ENCODE measurements at places on chromosomes 7 and 10.

- no peak for DNase-seq
Observed at GRCh38 chr10:129497013-129497412, 30.0 kb downstream of the MGMT start.

DNA sequence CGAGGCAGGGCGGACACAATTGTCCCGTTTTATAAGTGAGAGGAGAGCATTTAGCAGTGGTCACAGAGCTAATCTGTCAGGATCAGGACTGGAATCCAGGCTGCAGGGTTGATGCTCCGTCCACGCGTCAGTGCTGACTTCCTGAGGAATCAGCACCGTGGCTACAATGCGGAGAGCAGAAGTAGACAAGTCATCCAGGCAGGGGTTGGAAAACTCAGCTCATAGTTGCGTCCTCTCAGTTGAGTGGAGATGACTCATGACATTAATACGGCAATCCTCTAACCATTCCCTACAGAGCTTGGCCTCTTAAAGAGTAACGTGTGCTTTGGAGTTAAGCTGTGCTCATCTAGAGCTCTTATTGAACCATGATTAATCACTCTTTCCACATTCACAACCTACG is 17.1 kb upstream of the HTR5A start:
- DNase-seq = no peak

DNA sequence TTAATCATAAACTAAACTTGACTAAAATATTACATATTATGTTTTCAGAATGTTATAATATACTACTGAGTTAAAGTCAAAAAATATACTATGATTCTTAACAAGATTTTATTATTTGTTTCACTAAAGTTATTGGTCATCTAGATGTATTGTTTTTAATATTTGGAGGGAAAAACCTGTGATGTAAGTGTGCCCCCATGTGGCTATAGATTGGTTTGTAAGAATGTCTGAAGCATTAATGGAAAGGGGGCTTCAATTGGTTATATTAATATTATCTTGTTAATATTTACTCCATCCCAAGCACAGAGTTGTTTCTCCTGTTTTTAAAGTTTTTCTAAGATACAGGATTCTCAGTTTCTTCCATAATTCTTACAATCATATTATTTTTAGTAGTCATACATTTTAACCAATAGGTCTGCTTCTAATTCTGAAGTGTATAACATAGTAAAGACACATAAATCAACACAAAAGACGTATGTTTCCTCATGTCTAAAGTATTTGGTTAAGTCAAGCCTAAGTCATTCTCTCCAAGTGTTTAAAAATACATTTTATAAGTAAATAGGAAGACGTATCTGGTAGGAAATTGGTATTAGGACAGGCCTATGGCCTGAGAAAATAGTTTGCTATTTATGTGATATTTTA is 58.0 kb downstream of the GNAT3 start:
- DNase-seq = no peak

- no peak for DNase-seq
Observed at GRCh38 chr7:126668367-126668752, 584.4 kb downstream of the GRM8 start.

GRCh38 chr10:131631619-131632018 is 269.2 kb upstream of the PPP2R2D start:
- DNase-seq = no peak

DNA sequence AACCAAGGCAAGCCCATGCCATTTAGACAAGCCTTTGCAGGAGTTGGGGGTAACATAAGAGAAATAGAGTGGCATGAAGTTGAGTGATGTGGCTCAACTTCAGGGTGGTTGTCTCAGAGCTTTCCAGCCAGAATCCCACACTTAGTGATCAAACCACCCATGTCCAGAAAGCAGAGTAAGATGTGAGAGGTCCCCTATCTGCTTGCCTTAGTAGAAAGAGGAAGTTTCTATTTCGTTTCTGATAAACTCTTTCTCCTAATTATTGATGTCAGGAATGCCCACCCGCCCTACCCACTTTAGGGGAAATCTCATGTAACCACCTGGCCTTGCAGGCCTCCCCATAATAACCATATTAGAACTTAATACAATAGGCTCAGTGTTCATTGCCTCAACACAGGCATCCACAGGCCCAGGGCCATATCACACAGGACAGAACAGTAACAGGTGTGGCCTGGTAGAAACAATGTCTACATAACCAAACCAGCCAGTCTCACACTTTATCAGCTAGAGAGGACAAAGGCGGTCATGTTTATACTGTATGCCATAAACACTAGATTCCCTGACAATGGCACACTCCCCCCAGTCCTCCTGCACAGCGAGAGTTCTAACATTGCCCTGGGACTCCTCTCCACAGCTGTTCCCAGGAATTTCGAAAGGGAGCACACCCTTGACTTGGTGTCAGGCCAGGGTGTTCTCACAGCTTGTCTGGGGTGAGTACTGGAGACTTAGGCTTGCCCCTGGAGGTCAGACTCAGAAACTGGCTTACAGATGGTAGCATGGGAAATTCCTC is 364.4 kb downstream of the CXCL12 start:
- DNase-seq = no peak

DNA sequence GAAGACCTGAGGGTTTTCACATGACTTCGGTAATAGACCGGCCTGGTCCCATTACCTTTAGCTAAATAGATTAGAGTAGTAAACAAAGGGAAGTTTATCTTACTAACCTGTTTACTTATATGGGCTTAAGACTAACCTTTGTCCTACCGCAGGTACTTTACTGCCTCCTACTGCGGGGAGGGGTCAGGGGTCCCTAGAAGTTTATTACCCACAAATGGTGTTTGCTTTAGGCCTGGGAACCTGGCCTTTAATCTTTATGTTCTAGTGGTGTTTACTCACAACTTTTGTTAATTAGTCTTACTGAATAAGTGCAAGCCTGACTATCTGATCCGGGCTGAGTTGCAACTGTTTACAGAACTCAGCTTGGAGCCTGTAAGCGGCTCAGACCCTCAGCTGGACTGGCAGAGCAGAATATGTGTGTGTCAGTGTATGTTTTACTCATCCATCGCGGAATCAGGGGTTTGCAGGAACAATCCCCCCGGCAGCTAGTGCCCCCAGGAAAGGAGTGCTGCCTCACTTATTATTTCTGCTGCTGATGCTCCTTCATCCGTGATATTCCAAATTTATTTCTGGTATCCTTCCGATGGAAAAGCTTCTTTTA is 578.9 kb upstream of the SEMA3D start:
- no peak for DNase-seq

DNA sequence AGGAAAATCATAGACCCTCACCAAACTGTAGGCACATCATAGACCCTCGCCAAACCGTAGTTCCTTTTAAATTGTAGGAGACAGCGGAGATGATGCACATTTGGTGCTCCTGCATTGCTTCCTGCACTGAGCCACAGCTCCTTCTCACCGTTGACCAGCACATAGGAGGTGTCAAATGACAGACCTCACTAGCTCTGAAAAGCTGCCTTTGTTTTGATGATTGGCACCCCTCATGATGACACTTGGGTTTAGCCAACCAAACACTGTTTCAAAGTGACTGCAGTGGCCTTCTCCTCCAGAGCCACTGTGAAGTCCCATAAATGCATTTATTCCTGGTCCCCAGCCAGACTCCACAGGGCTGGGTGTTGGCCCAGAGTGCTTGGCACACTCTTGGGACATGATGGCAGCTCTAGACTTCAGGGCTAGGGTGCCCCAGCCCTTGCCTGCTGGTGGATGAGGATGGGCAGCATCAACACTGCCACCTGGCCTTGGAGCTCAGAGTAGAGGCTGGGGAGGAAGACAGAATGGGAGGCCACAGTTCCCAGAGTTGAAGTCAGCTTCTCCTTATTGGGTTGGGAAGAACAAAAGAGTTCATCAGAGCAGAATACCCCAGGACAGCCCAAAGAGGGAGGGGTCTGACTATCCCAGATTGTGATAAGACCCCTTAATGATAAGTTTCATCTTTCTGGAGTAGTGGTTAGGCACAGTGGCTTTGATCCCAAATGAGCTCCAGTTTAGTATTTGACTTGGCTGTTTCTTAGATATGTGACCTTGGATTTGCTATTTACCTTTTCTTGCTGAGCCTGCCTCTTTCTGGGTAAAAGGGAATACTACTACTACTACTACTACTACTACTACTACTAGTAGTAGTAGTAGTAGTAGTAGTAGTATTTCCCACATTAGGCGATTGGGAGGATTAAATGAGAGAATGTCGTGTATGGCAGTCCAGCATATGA is 75.3 kb downstream of the MTPN start:
- no peak for DNase-seq

DNA sequence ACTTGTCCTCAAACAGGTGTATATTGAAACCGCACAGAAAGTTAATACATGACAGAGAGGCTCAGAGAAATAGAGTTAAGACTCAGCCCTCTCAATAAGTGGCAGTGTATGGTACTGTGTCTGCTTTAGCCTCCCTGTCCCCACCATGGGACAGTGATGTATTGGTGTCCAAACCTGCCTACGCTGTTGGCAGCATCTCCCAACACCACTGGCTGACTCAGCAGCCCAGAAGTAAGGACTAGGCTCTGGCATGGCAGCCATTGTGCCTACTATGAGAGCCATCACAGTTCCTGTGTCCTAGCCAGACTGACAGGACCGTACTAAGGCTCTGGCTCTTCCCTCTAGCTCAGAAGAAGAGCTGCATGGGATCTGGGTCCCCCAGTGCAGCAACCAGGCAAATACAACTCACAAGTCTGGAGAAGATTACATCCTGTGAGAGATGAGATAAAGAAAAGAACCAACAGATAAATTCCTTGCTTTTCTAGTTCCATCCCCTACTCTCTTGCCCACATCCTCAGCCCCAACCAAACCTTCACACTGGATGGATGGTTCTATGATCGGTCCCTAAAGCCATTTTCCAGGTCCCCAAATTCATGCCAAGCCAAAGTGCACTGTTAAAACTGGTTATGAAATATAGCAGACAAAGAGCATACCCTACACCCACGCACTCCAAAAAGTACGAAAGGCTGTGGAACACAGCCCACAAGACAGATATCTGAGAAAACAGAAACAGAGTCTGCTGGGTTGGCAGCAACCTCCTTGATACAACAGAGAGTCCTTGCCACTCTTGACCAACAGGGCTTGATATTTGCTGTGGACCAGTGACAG is 44.1 kb upstream of the DMTF1 start:
- DNase-seq = no peak

GRCh38 chr7:99733448-99733847 is 1.5 kb downstream of the CYP3A7 start:
- no peak for DNase-seq

DNA sequence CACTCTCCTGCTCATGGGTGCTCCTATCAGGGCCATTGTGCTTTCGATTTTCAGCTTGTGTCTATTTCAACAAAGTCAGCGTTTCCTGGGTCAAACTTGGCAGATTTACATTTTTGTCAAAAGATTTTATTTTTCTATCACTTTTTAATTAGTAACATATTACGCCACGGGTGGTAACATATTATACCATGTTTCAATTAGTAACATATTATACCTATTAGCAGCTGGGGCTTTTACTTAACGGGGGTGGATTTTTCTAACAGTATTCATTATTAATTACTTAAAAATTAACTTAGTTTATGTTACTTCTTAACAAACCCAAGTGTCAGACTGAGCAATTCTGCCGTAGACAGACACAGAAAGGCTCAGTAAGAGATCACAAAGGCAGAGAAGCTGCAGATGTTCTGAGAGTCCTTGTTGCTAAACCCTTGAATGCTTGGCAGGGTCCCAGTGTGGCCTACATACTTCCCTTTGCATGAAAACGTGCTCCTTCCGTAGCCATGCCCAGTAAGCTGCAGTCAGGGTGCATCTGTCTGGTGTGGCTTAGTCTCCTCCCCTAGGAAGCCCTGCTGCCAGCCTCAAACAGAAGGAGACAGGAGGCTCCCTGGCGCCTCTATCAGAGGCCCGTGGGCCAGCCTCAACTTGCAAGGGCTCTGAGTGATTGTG is 263.1 kb upstream of the CXCL12 start:
- no peak for DNase-seq
